ENCODE measurements at places on chromosomes 12 and 14.

GRCh38 chr14:50051106-50051505, 65.3 kb downstream of the VCPKMT start:
- DNase-seq = no peak

DNA sequence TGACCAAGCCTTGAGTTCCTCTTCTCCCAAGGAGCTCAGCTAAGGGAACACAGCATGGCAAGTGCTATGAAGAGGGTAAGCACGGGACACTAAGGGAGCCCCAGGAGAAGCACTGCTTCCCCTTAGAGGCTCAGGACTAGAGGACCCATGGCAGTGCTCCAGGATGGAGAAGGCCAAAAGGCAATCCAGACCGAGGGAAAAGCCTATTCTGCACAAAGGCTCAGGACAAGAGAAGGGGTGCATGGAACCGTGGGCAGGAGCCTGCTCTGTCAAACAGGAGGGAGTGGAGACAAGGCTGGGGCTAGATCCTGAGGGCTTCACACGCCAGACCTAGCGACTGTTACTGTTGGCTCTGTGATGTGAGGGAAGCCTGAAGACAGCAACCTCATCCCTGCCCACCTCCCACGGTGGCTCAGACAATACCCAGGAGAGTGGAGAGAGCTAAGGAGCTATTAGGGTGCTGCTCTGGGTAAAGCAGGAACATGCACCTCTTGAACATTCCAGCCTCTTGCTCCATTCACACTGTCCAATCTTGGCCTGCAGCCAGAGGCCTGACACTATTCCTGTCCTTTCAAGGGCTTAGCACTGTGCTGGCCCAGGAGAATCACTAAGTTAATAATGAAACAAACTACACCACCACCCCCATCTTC, 24.2 kb downstream of the OTUB2 start:
- no peak for DNase-seq

GRCh38 chr14:83568141-83568540, 1961.8 kb upstream of the FLRT2 start:
- DNase-seq = no peak

DNA sequence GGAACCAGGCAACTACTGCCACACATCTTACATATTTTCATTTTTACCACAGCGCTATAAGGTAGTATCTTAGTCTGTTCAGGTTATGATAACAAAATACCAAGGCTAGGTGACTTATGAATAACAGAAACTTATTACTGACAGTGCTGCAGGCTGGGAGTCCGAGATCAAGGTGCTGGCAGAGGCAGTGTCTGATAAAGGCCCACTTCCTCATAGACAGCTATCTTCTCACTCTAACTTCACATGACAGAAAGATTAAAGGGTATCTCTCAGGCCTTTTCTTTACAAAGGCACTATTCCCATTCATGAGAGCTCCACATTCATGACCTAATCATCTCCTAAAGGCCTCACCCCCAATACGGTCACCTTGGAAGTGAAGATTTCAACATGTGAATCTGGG, 59.8 kb upstream of the MDM1 start:
- no peak for DNase-seq
